ENCODE measurements at places on chromosomes 2 and 18. TPM values are rescaled to one million over a fixed set of nuclear protein-coding genes. Genes with fewer than 3 reads are reported as not detected.
A peak's percentile ranks its signal among the peaks of the same experiment; 100 is the strongest.

GRCh38 chr2:142973160-142973821, 95.8 kb downstream of the KYNU start:
- peaks cover 28% of the 10 kb centered on the region for H3K4me1 ChIP-seq
- no peaks in the 10 kb centered on the region for H3K36me3 ChIP-seq
- peak overlapping the region; percentile 93 for H3K27ac ChIP-seq
- H3K27me3 ChIP-seq: no peaks in the 10 kb centered on the region

- no peak overlapping the region for H3K4me3 ChIP-seq
- no peaks in the 10 kb centered on the region for H3K36me3 ChIP-seq
- DNase-seq: no peak
- H3K4me1 ChIP-seq: peaks cover 44% of the 10 kb centered on the region
- H3K27ac ChIP-seq: peak overlapping the region; percentile 88
- no peaks in the 10 kb centered on the region for H3K27me3 ChIP-seq
Observed at GRCh38 chr2:234251326-234252271, 201.1 kb downstream of the SPP2 start.

DNA sequence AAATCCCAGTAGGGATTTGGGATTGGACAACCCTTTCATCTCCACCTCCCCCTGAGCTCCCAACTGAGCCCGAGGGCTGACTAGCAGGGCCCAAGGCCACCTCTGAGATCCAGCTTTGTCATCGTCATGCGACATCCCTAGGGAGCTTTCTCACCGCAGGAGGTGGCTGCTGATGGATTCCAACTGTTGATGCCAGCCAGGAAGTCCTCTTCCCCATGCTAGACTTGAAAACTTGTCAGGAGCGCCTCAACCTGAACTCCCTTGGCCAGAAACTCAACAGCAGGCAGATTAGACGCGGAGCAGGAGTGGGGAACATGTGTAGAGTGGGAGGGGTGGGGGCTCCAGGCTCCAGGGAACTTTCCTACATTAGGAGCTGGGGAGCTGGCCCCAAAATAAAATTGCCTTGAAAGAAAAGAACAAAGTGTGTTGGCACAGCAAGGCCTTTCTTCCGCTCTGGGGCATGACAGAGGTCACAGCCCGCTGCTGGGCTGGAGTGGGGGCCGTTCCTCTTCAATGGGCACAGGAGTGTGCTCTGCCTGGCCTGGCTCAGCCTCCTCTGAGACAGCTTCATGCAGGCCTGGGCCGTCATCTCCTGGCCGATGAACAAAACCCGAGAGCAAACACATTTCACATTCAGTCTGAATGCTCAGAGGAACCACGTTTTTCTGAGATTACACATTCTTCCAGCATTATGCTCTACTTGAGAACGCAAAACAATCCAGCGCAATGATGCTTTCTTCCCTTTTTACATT, 34.5 kb downstream of the EMILIN2 start:
- peak overlapping the region; percentile 55 for H3K27ac ChIP-seq
- no peak overlapping the region for H3K4me3 ChIP-seq
- peak; percentile 51 for DNase-seq
- H3K27me3 ChIP-seq: no peaks in the 10 kb centered on the region
- no peaks in the 10 kb centered on the region for H3K36me3 ChIP-seq
- H3K4me1 ChIP-seq: peaks cover 21% of the 10 kb centered on the region

- no peak overlapping the region for H3K27ac ChIP-seq
- DNase-seq: no peak
- H3K27me3 ChIP-seq: no peaks in the 10 kb centered on the region
Observed at GRCh38 chr18:39660141-39660540, 2094.5 kb upstream of the CELF4 start.

- DNase-seq: no peak
- no peak overlapping the region for H3K4me3 ChIP-seq
- H3K27ac ChIP-seq: no peak overlapping the region
Observed at GRCh38 chr18:9008200-9008708, 94.2 kb upstream of the NDUFV2 start.

DNA sequence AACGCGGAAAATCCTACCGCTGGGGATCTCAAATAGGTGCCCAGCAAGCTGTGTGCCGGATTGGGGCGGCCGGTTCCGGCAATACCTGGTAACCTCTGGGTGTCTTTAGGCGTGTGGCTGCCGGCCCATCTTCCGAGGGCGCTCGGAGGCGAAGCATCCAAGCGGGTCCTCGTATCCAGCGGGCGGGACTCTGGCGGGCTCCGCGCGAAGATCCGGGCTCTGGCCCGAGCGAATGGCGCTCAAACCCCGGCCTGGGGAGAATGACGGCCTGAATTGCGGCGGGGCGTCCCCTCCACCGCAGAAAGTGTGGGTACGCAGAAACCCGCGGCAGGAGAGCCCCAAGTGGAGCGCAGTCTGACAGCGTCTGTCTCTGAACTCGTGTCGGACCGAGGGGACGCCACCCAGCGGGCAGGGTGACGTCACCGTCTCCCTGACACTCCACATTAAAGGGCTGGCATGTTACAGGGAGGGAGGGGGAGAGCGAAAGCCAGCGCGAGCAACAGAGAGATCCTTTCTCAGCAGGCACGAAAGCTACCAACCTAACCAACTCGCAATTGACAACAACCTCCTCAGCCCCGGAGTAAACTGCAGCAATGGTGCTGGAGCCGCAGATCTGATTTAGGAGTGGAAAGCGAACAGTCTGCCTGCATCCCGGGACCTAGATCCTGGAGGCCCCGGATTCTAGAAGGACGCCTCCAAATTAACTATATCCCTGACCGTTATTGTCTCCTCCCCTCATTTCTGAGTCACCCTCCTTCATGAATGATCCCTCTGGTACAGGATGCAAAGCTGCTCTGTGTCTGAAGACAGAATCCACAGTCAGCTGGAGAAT, at the start of gene SKOR2:
Gene SKOR2 (minus strand): TSS at position 372 of the 832 bp plus-strand sequence. CDS start 2,477 bp downstream, outside the sequence.
- no peak within 1 kb of the TSS for H3K27ac ChIP-seq
- peaks cover 5% of the 10 kb centered on the region for H3K4me1 ChIP-seq
- DNase-seq: no peak
- peaks cover 3% of the 10 kb centered on the region for H3K36me3 ChIP-seq
- H3K27me3 ChIP-seq: peaks cover 67% of the 10 kb centered on the region
- no peak within 1 kb of the TSS for H3K4me3 ChIP-seq

DNA sequence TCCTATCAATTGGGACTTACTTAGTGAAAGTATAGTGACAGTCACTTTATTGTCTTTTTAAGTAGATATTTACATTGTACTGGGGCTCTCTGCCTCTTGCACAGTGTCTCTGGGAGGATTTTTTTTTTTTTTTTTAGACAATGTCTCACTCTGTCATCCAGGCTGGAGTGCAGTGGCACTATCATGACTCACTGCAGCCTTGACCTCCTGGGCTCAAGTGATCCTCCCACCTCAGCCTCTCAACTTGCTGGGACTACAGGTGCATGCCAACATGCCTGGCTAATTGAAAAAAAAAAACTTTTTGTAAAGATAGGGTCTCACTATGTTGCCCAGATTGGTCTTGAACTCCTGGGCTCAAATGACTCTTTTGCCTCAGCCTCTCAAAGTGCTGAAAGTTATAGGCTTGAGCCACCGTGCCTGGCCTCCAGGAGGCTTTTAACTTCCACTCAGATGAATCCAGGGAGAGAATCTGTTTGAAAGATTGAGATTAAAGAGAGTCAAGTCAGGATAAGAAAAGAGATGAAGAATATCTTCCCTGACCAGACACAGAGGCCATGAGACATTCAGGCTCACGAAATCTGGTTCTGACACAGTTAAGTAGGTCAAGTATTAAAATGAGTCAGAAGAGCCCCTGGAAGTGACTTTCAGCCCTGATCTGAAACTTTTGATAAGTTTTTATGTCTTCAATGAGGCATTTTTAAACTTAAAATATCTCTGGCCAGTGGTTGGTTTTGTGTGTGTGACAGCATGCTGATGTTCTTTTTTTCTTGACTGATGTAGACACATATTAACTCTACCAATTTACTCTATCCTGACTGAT, 18.3 kb downstream of the ARHGEF33 start:
- DNase-seq: no peak
- H3K4me3 ChIP-seq: no peak overlapping the region

LYG1 gene
- 1.8 TPM for total RNA-seq

ST3GAL5 gene
- total RNA-seq: 43.6 TPM

CFC1 gene
- not detected for total RNA-seq

WDR7 gene
- total RNA-seq: 26.9 TPM

C1QL2 gene
- not detected for total RNA-seq

Data from osteocyte (in vitro differentiated cells).